Activated naive CD8-positive, alpha-beta T cell treated with anti-CD3 and anti-CD28 coated beads for 36 hours (primary cell): ENCODE measurements at places on chromosomes 1 and 21.
A peak's percentile ranks its signal among the peaks of the same experiment; 100 is the strongest.

DNA sequence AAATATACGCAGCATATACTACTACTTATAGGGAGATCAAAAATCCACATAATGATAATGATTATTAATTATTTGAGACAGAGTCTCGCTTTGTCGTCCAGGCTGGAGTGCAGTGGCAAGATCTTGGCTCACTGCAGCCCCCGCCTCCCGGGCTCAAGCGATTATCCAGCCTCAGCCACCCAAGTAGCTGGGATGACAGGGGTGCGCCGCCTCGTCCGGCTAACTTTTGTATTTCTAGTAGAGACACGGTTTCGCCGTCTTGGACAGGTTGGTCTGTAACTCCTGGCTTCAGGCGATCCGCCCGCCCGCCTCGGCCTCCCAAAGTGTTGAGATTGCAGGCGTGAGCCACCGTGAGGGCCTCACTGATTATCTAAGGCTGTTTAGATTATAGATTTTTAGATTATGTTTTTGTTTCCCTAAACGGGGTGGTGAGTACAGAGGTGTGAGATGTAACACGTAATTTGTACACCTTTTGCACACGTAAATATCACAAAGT is 548 bp upstream of the SLC25A33 start:
- no peaks in the 10 kb centered on the region for H3K27me3 ChIP-seq
- H3K36me3 ChIP-seq, result peaks cover 15% of the 10 kb centered on the region
- no peak for DNase-seq
- H3K4me3 ChIP-seq, result peak overlapping the region; percentile 64
- H3K27ac ChIP-seq, result peak overlapping the region; percentile 79

DNA sequence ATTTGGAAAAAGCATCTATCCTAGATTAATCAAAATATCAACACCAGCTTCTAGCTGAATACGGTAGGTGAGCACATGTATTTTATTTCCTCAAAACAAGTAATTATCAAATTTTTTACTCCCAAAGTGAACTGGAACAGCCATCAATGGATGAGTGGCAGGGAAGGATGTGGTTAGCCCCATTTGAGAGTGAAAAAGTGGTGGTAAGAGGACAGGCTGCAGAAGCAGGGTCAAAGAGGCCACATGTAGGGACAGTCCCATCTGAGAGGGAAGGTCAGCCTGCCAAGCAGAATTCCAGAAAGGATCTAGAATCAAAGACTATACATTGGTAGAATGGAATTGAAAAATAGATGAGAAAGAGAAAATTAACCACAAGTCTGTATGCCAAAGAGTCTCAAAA is 163.8 kb downstream of the SMYD3 start:
- no peak overlapping the region for H3K4me3 ChIP-seq
- H3K27ac ChIP-seq, result no peak overlapping the region
- DNase-seq, result no peak
- H3K4me1 ChIP-seq, result peaks cover 11% of the 10 kb centered on the region
- no peaks in the 10 kb centered on the region for H3K27me3 ChIP-seq
- peaks cover 35% of the 10 kb centered on the region for H3K36me3 ChIP-seq

DNA sequence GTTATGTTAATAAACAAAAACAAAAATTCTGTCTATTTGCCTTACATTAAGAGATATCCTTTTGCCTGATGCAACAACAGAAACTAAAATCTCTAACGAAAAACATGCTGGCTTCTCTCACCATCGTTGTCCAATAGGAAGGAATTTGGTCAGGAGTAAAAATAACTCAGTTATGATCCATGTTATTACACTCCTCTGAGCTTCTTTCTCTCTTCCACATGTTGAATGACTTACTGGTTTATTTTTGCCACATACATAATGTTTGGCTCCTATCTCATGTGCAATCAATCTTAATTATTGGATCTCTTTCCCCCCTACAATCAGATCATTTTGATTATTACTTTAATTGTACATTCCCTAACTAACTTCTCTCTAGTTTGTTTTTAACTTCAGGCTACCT is 688.4 kb downstream of the USP25 start:
- H3K27me3 ChIP-seq, result no peaks in the 10 kb centered on the region
- H3K4me3 ChIP-seq, result no peak overlapping the region
- no peaks in the 10 kb centered on the region for H3K4me1 ChIP-seq

DNA sequence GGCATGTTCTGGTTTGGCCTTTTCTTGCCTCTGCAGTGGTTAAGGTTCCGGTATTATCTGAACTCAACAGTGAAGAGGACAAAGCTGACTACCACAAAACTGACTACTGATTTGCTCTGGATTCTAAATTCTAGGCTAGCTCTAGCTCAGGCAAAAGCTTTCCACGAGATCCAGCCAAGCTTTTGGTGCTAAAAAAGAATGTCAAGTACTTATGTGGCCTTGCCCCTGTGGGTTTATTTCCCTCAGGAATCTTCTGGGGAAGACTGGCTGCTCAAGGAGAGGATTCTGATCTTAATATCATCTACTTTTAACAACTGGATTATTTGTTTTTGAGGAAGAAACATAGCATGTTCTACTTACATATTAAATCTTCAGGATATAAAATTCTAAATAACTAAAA is 26.1 kb upstream of the MTMR11 start:
- no peak for DNase-seq
- H3K4me3 ChIP-seq, result no peak overlapping the region
- H3K36me3 ChIP-seq, result peaks cover 36% of the 10 kb centered on the region
- peak overlapping the region; percentile 42 for H3K27ac ChIP-seq
- peaks cover 12% of the 10 kb centered on the region for H3K4me1 ChIP-seq
